ENCODE measurements at places on chromosomes 12 and 14.

DNA sequence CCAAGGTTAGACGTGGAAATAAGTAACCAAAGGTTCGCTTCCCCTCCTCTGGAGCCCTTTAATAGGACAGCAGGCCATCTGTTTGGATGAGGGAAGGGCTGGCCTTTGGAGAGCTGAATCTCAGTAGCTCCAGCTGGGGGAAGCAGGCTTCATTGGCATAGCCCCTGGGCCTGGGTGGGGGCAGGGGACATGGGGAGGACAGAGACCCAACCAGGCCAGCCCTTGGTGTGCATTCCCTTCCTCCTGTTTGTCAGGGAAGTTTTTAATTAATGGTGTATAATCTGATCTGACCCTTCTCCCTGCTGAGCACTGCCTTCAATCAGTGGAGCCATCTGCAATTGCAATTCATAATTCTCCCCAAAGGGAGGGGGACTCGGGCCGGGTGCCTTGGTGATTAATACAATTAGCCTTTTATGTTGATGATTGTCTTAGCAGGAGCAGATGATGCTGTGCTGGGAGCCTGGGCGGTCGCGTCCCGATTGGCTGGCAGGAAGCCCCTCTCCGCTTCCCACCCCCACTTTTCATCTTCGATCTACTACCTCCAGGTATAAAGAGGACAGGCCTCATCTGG, 6.4 kb downstream of the AQP6 start:
- peak; percentile 79 for DNase-seq

- DNase-seq: no peak
Observed at GRCh38 chr14:62079038-62079437, 316.8 kb downstream of the SNAPC1 start.

GRCh38 chr14:38824706-38825105, 278.3 kb downstream of the SEC23A start:
- DNase-seq: no peak

GRCh38 chr12:112527501-112527900, 108.8 kb downstream of the PTPN11 start:
- DNase-seq: no peak

- no peak for DNase-seq
Observed at GRCh38 chr14:62162998-62163589, 400.9 kb downstream of the SNAPC1 start.

DNA sequence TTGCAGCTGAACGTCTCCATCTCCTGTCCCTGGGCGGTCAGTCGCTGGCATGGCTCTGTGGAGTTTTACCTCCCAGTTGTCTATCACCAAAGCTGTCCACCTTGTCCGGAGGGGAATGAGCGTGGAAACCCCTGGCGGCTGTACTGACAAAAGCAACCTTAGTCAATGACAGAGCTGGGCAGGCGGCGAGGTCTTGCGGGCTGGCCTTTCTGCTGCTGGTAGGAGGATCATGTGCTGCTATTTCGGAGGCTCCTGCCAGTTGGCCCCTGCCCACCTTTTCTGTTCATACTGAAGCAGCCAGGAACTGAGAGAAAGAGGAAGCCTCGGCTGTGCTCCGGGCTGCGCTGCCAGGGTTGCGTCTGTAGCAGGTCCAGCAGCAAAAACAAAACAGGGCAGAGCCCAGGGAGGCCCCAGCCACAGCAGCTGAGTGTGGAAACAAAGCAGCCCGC, 57.7 kb downstream of the HMGA2 start:
- DNase-seq: peak; percentile 44

GRCh38 chr12:48216785-48217184, 13.7 kb upstream of the OR10AD1 start:
- peak; percentile 12 for DNase-seq

GRCh38 chr14:38012056-38012455, 195.6 kb upstream of the SSTR1 start:
- no peak for DNase-seq

- no peak for DNase-seq
Observed at GRCh38 chr14:93941293-93941910, 14.3 kb downstream of the FAM181A start.

- DNase-seq: no peak
Observed at GRCh38 chr12:94041850-94042249, 106.5 kb upstream of the PLXNC1 start.
